PC-3 (cell line): ENCODE measurements at places on chromosomes 13 and 19. TPM values are rescaled to one million over a fixed set of nuclear protein-coding genes. Genes with fewer than 3 reads are reported as not detected.

- no peak for DNase-seq
Observed at GRCh38 chr13:51697855-51698254, 106.1 kb downstream of the DHRS12 start.

DNA sequence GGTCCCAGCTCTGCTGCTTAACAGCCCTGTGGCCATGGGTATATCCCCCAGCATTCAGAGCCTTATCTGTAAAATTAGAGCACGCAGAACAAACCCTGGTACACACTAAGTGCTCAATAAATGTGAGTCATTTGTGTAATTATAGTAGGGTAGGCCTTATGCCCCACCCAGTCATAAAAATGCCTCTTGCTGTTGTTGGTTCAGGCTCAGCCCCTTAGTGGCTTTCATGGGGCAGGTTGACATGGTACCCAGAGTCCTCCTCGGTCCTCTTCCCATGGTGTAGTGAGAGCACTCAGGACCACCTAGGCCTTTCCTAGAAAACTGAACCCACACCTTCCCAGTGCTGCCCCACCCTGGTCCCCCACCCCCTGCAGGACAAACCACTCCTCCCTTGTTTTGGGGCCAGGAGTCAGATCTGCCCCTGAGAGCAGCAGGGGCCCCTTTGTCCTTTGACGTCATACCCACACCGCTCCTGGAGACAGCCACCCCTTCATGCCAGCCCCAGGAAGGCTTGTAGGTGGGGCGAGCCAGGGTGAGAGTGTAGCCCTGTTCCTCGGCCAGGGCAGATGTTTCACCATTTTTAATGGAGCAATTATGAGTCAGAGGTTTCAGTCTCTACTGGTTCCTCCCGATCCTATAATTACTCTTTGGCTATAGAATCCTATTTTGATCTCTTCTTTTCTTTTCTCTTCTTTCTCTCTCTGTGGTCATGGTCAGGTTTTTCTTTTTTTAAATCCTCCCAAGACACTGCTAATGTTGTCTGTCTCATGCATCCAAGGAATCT lies 36.8 kb downstream of the ACTN4 start:
- DNase-seq = peak; percentile 88

DNA sequence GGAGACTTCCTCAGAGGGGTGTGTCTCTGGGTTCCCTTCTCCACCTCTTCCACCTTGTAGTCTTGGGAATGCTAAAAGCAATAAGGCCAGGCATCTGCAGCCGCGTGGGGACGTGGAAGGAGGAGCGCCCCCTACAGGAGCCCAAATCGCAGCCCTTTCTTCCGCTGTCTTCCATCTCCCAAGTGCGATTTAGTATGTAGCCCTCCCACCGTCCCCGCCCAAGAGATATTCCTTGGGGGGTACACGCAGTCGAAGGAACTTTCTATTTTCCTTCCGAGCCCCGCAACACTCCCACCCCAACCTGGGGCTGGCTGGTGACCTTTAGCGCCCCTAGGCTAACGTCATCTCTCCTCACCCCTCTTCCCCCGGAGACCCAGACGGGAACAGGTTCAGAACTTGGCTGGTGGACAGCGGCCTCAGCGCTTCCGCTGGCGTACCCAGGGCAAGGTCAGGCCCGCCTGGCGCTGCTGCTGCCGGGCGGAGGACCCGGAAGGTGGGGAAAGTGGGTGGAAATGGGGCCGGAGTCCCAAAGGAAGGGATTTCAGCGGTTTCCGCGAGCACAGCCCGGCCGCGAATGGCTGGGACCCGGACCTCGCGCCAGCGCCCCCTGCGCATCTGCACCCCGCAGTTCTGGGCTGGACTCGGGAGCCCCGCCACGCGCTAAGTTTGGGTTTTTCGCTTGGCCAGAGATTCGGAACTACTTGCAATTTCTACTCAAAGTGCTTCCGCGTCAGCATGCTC lies 2.1 kb upstream of the PCDH8 start:
- peak; percentile 38 for DNase-seq

- DNase-seq = peak; percentile 84
Observed at GRCh38 chr19:40006273-40006691, 9.4 kb downstream of the ZNF546 start.

DNA sequence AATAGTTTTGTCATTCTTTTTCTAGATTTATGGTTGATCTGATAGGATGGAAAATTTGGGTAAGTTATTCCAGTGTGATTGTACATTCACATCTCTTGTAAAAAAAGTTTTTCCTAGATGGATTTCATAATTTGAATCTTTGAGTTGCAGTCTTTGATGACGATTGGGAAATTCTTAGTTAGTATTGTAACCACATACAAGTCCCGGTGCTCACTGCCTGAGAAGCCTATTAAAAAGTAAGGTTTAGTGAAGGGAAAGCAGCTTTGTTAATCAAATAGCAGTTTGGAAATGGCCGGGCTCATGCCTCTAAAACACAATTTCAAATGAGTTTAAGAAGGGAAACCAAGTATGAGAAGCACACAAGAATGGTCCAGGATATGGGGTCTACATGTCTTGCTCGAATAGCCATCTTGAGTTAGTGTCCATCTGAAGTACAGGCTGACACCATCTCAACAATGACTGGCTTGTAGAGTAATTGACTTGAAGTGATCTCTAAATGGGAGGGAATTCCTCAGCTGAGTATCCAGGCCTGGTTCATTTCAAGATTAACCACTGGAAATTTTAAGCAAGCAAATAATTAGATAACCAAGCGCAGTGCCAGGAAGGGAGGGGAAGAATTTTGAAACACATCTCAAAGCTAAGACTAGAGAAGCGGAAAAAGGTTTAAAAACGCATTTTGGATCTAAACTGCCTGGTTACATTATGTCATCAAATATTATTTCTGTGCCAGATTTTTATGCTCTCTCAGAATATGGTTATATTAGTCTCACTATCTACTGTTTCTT lies 1145.6 kb upstream of the MIR17HG start:
- DNase-seq = no peak

DNA sequence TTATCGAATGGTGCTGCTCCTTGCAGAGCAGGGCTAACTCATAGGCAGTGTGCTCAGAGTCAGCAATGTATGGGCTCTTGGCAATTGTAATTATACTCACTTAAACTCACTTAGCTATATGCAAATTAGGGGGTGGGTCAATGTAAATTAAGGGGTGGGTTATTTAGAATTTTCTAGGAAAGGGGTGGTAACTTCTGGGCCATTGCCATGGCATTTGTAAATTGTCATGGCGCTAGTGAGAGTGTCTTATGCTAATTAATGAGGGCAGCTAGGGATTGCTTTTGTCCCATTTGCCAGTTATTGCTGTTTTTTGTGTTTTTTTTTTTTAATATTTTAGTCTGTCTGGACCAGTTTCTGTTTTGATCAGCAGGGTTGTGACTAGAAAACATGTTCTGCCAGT lies 68.4 kb downstream of the DIAPH3 start:
- no peak for DNase-seq

The PROZ gene
- not detected in 2 replicates for total RNA-seq
